ENCODE measurements at places on chromosomes 3 and 15. TPM values are rescaled to one million over a fixed set of nuclear protein-coding genes. Genes with fewer than 3 reads are reported as not detected.

DNA sequence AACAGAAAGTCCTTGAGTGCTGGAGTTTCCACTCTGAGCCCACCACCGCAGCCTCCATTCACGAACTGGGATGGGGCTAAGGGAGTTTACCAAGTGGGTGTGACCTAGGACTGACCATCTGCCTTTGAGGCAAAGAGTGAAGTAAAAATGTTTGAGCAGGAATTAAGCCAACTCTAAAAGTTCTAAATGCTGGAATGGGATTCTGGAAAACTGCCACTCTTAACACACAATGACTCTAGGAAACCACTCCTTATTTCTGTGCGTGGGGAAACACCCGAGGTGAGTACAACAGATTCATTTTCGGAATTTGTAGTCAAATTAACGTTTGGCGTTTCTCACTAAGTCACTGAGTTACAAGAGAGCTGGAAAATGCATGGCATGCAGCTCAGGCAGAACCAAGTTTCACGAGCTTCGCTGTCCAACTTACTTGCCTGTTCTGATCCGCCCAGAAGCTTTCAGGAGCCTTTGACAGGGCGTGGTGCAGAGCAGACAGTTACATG lies 31.6 kb downstream of the ISL2 start:
- DNase-seq = no peak

GRCh38 chr15:62063825-62064635 lies 2.7 kb upstream of the C2CD4A start:
- DNase-seq = peak; percentile 78

The NUP210 gene
- total RNA-seq = 2.6 TPM

GRCh38 chr3:79012530-79012913 lies 755.3 kb downstream of the ROBO1 start:
- DNase-seq = no peak

DNA sequence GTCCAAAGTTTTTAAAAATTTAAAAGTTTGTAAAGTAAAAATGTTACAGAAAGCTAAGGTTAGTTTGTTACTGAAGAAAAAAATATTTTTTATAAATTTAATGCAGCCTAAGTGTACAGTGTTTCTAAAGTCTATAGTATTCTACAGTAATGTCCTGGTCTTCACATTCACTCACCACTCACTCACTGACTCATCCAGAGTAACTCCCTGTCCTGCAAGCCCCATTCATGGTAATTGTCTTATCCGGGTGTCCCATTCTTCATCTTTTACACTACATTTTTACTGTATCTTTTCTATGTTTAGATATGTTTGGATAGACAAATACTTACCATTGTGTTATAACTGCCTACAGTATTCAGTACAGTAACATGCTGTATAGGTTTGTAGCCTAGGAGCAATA lies 36.7 kb upstream of the ATP10A start:
- DNase-seq = no peak

The RTP3 gene
- not detected for total RNA-seq

The LDHAL6B gene
- not detected for total RNA-seq

DNA sequence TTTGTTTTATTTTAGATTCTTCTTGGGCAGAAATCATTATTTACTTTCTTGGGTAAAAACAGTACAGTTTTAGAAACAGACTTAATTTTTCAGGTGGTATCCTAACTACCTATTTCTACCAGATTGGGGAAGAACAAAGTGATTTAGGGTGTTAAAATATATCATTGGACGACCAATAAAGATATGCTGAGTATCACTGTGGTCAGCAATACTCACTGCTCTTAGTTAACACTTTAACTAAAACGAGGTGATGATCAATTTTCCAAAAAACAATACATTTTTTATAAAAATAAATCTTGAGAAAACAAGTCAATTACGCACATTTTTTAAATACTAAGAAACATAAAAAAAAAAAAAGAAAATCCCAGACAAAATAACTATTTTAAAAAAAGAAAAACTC lies 3.6 kb downstream of the COPS2 start:
- DNase-seq = no peak

GRCh38 chr3:122691195-122691594 lies 10.6 kb downstream of the PARP14 start:
- DNase-seq = no peak

DNA sequence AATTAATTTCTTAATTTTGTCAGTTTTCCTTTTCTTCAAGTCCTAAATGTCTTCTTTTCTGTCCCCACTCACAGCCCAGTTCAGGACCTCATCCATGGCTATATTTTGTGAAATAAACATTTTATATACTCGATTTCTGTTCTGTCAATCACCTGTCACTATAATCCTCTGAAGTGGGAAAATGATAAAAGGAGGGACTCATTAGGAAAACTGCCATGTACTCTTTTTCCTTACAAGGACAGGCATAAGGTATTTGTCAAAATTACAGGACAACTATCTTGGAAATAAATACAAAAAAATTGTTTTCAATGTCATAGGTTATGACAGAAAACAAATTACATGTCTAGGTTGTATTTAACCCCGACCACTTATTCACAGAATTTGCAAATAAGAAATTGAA lies 240.1 kb upstream of the CBLB start:
- no peak for DNase-seq

GRCh38 chr15:40567111-40567510 lies 2.0 kb upstream of the RPUSD2 start:
- peak; percentile 33 for DNase-seq

GRCh38 chr3:136495213-136495612 lies 245.1 kb downstream of the PCCB start:
- no peak for DNase-seq

The DOCK3 gene
- total RNA-seq = under 0.01 TPM

DNA sequence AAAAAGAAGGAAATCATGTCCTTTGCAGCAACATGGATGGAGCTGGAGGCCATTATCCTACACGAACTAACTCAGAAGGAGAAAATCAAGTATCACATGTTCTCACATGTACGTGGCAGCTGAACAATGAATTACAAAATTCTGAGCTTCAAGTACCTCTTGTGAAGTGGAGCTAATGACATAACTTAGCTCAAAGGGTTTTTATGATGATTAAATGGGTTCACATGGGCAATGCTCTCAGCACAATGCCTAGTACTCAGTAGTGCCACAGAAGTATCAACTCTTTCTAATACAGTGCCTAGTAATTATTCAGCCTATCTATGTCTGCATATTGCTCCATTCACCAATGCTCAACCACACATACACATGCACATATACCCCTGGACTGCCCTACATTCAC lies 407.5 kb upstream of the WNT5A start:
- no peak for DNase-seq

GRCh38 chr15:91118817-91119590 lies 18.9 kb downstream of the SV2B start:
- no peak for DNase-seq

The LYZL4 gene
- total RNA-seq = not detected

The FSIP1 gene
- total RNA-seq = 0.85 TPM

The CCR9 gene
- total RNA-seq = not detected

DNA sequence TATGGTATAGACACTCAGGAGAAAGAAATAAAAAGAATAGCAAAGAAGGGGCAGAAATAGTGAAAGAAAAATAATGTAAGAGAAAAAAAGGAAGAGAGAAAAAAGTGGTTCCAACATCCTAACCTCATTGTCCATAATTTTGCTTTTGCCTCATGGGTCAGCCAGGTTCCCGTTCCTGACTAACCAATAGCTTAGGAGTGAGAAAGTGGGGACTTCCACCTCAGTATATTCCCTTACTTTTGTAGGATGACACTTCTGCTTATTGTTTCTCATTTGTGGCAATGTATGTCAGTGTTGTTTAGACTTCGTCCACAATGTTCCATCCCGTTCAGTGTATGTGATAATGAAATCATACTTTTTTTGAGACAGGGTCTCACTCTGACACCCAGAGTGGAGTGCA lies 9.3 kb upstream of the SLC12A8 start:
- no peak for DNase-seq

- DNase-seq = no peak
Measured at GRCh38 chr3:188097791-188098190, 56.2 kb upstream of the LPP start.

GRCh38 chr15:65213241-65213640 lies 2.0 kb upstream of the CILP start:
- no peak for DNase-seq

The SMAD3 gene
- 29.9 TPM for total RNA-seq

The TTLL13 gene
- 0.09 TPM for total RNA-seq

DNA sequence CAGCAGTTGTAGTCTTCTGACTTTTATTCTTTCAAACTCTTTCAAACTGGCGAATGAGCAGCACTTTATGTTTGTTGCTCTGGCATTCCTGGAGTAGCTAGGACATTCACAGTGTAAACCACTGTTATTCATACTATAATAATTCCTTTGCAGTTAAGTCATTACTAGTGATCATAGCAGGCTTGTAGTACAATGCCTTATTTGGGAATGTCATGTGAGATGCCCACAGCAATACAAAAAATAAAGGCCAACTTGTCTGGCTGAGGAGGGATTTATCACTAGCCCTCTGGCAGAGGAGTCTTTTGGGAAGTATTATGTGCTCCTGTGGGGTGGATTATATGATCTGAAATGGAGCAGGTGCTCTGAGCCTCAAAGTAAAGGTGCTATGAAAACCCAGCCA lies 197.2 kb downstream of the VGLL3 start:
- no peak for DNase-seq

DNA sequence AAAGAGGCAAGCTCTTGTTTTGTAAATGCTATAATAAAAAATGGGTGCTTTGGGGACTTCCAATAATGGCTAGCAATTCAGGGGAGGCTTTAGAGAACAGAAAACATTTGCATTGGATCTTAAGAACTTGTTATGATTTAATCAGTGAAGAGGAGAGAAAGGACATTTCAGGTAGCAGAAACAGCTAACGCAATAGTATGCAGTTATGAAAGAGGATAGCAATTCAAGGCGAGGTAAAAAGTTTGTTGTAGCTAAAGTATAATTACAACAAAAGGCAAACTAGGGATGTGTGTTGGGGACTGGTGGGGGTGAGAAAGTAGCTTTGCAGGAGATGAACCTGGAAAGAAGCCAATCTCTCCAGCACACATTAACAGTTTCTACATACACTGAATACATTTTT lies 558.7 kb upstream of the SEMA6D start:
- DNase-seq = no peak

DNA sequence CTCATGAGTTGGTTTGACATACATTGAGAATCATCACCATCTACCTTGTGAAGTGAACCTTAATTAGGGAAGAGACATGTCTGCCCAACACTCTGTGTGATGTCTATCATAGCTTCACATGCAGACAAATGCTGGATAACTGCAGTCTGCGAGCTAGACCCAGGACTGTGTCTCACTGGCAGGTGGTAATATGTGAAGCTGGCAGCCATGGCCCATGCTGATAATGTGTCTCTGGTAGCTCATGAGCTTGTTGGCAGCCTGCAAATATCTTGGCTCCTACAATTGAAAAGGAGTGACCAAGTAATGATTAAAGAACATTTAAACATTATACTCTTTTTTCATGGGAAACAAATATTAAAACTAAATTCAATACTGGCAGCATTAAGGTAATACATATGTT lies 234.8 kb downstream of the CHST2 start:
- no peak for DNase-seq

DNA sequence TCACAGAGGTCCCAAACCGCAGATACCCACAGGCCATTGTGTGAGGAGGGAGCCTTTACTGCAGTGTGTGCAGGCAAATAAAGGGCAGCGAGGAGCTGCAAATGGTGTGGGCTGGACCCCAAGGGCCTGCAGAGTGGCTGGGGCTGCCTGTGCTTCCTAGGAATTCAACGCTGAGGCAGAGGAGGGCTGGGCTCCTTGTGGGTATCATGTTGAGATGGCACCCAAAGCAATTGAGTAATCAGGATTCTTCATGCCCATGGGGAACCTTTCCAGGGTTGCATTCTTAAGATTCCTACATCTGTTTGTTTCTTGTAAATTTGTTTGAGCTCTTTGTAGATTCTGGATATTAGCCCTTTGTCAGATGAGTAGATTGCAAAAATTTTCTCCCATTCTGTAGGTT lies 85.4 kb upstream of the LIPC start:
- no peak for DNase-seq

- DNase-seq = no peak
Measured at GRCh38 chr3:31613654-31614053, 80.9 kb downstream of the STT3B start.

DNA sequence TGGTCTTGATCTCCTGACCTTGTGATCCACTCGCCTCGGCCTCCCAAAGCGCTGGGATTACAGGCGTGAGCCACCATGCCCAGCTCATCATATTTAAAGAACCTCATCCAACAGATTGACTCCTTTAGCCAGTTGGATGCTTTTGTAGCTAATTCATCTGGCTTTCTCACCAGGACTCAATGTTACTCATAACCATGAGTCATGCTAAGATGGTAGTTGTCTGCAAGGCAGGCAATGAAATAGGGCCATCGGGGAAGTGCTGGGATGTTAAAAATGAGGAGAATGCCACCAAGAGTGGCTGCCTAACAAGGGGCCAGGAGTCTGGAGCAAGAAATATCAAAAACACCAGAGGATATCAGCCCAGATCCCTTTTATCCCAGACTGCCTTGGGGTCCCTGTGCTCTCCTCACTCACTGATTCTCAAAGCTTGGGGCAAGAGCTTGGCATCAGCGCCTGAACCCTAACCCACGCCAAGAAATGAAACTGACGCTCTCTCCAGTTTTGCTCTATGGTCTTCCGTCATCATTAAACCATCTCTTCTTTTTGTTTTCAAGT lies 7.4 kb upstream of the PCOLCE2 start:
- no peak for DNase-seq

- DNase-seq = no peak
Measured at GRCh38 chr15:40591389-40591788, 2.7 kb upstream of the KNL1 start.

DNA sequence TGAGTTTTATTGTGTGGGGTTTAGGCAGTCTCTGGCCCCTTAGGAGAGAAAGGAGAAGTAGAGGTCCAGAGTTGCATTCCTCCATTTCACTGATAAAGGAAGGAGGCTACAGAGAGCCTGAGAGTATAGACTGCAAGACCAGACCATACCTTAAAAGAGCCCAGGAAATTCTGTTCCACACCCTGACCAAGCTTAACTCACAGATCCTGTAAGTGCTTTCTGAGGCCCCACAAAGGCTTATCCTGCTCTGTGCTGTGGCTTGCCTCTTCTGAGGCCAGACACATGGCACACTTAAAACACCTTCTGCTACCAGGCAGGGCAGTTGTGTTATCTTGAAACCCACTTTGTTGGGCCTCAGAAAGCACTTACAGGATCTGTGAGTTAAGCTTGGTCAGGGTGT lies 39.2 kb upstream of the LEKR1 start:
- DNase-seq = no peak

GRCh38 chr3:6518709-6519345 lies 342.1 kb upstream of the GRM7 start:
- no peak for DNase-seq

GRCh38 chr3:32392536-32393302 lies 1.1 kb downstream of the CMTM7 start:
- peak; percentile 65 for DNase-seq

DNA sequence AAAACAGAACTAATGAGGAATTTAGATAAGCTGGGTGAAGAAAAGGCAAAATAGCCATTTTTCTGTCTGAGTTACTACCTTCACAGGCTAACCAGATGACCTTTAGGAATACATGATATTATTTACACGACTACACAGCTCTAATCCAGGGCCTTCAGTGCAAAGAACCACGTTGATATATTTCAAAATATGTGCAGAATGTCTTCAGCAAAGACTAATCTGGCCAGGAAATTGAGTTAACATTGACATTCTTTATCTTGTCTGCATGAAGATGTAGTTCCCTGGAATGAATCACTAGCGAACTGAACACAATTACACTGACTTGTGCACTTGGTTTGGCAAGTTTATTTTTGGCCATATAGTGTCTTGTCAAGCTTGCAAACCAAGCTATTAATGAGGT lies 41.5 kb downstream of the PDHB start:
- no peak for DNase-seq

- peak; percentile 88 for DNase-seq
Measured at GRCh38 chr3:150409512-150410310, 1.6 kb downstream of the TSC22D2 start.

GRCh38 chr15:58419803-58420524 lies 11.8 kb upstream of the LIPC start:
- DNase-seq = no peak

The CCRL2 gene
- total RNA-seq = 5.1 TPM
